Left forelimb (tissue), 1 donor: ENCODE measurements at places on chromosomes 16 and 17.

- DNase-seq, result no peak
Observed at GRCh38 chr16:10522966-10523365, 57.4 kb downstream of the EMP2 start.

GRCh38 chr16:71769222-71769621 lies 39.4 kb downstream of the AP1G1 start:
- no peak for DNase-seq

- DNase-seq, result no peak
Observed at GRCh38 chr17:74185571-74186185, 17.8 kb upstream of the RPL38 start.

DNA sequence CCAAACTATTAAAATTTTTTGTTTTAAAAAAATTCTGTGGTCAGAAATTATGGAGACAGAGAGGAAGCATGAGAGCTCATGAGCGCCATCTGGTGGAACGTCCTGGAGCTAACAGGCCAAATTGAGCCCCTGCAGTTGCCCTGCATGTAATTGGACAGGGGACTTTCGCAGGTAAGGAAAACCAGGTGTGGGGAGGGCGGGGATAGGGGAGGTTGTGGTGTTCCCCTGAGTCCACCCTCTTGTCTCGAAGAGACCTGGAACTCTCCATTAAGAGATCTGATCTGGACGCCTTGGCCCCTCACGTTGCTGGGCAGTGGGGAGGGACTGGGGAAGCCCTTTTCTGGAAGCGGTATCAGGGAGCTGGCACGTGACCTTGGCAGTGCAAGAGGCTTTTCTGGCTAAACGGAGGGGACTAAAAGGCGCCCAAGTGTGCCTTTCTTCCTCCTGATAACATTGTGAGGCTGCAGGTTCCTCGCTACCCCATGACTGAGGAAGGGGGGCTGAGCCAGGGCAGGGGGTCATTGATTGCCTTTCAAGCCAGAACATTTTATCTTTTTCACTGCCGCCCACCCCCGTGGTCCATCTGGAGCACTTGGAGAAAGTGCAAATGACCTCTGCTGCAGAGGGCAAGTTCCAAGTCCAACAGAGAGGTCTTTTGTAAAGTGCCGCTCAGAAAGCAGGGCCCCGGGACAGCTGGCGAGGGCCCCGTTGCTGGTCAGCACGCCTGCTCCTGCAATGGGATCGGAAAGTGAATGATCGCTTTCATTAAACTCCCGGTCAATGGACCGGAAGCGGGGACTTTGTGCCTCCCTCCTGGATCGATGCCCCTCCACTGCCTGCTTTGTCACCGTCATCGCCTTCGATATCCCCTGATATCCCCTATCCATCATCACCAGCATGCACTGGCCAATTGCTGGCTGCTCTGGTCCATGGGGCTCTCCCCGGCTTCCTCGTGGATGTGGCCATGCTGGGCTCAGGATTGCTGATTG lies 18.4 kb downstream of the PDILT start:
- no peak for DNase-seq

- DNase-seq, result no peak
Observed at GRCh38 chr16:26889740-26890139, 177.0 kb upstream of the C16orf82 start.

- no peak for DNase-seq
Observed at GRCh38 chr17:71115669-71115972, 946.3 kb downstream of the KCNJ2 start.

DNA sequence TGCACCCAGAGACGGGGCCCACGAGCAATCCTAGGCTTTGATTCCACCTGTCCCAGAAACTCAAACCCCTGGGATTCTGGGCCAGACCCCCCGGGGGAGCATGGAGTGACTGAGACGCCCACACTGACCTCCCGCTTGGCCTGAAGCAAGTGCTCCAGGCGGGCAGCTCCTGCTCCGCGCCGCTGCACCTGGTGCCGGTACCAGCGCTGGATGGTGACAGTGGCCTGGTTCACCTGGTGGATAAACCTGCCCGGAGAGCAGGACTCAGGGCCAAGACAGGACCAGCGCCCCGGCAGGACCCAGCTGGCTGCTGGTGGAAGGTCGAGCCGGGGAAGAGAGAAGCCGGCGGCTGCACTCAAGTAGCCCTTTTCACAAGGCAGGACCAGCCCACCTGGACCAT lies 22.6 kb downstream of the CEP131 start:
- no peak for DNase-seq

GRCh38 chr17:74059479-74060240 lies 143.8 kb upstream of the RPL38 start:
- DNase-seq, result no peak

- DNase-seq, result no peak
Observed at GRCh38 chr17:48052956-48053757, 5.0 kb downstream of the NFE2L1 start.

GRCh38 chr16:10906914-10907756 lies 30.1 kb downstream of the CIITA start:
- DNase-seq, result no peak

- no peak for DNase-seq
Observed at GRCh38 chr17:68301438-68301959, 10.2 kb downstream of the ARSG start.
